ENCODE measurements at places on chromosomes 3 and 15.
A peak's percentile ranks its signal among the peaks of the same experiment; 100 is the strongest.

DNA sequence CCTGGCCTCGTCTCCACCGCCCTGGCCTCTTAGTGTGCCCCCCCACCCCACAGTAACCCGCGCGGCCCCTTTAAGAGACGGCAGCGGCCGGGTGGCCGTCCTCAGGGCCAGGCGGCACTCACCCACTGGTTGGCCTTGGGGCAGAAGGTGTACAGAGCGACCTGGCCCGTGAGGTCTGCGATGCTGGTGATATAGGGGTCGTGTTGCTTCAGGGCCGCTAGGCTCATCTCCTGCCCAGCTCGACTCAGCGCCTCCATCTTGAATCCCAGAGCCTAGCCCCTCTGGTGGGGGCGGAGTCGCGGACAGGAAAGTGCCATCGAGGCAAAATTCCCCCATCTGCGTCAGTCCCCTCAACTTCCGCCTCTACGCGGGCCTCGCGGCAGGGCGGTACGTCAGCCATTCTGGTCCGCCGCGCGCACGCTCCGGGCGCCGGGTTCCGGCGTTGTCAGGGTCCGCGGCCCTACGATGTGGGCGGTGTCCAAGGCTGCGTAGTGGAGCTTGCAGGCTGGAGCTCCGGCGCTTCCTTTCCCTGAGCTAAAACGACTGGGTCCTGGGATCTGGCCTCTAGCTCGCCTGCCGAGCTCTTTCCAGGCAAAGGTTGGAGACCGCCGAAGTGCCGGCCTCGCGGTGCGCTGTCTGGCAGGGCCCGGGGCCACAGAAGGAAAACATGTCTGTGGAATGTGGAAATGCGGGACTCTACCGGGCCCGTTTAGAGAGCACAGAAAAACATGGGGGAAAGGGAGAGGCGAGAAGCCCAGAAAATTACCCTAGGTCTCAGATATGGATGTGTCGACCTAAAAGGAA, at the start of gene DCP1A:
Gene DCP1A (minus strand): TSS at position 283 of the 804 bp plus-strand sequence. CDS start 26 bp downstream, at position 257.
- DNase-seq = peak; percentile 97

DNA sequence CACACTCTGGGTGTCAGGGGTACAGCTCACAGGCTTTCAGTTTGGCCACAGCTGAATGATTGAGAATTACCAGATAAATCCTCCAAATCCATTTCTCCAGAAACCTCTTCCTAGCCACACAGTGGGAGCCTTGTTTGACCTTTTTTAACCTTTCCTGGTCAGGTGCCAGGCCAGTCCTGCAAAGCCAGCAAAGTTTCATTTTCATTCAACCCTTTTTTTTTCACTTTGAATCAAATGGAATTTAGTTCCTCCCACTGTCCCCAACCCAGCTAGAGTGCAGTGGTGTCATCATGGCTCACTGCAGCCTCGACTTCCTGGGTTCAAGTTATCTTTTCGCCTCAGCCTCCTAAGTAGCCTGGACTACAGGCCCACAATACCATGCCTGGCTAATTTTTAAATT, 67.8 kb downstream of the NSUN3 start:
- DNase-seq = no peak

GRCh38 chr15:61036136-61036535, 193.0 kb downstream of the RORA start:
- DNase-seq = peak; percentile 13

- DNase-seq = no peak
Observed at GRCh38 chr3:52350416-52350815, 34.3 kb downstream of the DNAH1 start.

DNA sequence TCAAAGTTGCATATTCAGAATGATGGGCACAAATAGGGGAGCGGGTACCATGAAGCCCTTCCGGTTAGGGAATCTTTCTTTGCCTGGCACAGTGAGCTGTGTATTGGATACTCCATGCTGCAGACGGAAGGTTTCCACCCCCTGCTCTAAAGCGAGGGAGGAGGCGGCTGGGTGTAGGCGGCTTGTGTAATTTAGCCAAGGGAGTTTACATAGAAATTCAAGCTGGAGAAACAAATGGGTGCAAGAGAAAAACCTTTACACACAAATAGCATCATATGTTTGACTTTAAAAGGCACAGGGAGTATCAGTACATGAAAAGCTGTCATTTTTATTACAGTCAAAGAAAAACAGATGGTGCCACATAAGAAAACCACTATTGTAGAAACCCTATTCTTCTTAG, 59.3 kb upstream of the ADCY5 start:
- no peak for DNase-seq

GRCh38 chr3:97576221-97576620, 188.3 kb upstream of the ARL6 start:
- DNase-seq = no peak

GRCh38 chr15:101022876-101023275, 103.7 kb downstream of the LRRK1 start:
- DNase-seq = no peak
